Hematopoietic multipotent progenitor cell treated with erythropoietin and hydrocortisone succinate and interleukin-3 and kit ligand, for 15 days (in vitro differentiated cells): ENCODE measurements at places on chromosomes 1 and 21.

- DNase-seq: no peak
Observed at GRCh38 chr1:8431019-8431418, 113.1 kb downstream of the SLC45A1 start.

DNA sequence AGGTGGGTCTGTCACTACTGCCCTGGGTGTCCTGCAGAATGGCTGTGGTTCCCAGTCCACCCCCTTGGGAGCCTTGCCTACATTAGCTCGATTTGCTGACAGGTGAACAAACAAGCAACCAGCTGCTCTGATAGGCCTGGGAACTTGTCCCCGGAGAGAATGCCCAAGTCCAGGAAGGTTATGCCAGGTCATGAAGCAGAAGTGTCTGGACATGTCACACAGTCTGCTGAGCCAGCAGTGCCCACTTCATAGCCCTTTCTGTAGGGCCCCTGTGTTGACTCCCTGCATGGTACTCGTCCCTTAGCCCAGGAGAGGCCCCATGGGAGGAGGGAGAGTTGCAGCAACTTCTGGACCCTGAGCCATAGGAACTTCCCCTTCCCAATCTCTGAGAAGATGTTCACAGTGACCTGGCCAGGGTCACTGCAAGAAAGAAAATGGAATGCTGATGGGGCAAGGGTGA lies 31.0 kb downstream of the UCK2 start:
- no peak for DNase-seq

- DNase-seq: no peak
Observed at GRCh38 chr1:30475201-30475600, 248.2 kb downstream of the MATN1 start.

DNA sequence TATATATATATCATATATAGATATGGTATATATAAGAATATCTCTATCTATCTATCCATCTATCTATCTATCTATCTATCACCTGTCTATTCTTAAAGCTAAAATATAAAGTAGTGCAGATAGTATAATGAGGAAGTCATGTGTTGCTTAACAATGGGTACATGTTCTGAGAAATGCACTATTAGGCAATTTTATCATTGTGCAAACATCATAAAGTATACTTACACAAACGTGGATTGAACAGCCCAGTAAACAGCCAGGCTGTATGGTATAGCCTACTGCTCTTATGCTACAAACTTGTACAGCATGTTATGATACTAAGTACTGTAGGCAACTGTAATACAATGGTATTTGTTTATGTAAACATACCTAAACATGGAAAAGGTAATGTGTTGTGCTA lies 621.0 kb upstream of the NCAM2 start:
- DNase-seq: no peak

DNA sequence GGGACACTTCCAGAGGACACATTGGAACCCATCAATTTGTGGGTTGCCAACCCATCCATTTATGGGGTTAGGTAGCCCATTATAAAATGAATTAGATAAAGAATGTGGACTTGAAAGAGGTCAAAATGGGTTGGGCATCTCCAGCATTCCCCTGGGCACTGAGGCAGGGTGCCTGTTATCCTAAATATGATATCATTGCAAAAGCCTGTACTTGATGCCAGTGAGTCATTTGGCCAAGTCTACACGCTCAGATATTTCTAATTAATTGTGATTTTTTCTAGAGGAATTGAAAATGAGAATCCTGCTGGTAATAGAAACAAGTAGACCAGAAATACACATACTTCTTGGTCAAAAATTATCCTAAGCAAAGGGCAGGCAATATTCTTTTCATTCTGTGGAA lies 21.9 kb upstream of the NBL1 start:
- no peak for DNase-seq

DNA sequence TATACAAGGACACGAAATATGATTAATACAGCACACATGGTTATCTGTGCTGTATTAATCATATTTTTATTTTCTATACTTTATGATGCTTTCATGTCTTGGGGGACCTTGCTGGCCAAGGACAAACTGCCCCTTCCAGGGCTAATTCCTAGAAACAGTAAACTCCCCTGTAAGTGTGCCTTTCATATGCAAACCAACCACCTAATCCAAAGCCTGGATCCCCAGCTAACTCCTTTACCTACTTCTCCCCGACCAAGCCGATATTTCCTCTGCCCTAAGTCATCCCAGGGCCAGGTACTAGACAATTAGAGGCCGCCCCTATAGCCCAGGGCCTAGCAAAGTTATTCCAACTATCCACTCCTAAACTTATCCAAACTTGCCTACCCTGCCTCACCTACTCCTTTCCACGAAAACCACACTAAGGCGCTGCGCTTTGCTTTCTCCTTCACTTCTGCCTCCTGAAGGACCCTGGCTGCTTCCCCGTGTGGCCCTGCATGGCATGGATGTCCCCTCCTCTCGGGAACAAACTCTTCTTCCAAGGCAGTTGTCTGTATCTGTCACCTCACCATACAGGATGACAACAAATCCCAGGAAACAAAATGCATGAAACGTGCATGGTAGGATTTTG lies 10.2 kb downstream of the SH3BP5L start:
- no peak for DNase-seq

- no peak for DNase-seq
Observed at GRCh38 chr1:11977625-11978024, 2.6 kb upstream of the MFN2 start.

DNA sequence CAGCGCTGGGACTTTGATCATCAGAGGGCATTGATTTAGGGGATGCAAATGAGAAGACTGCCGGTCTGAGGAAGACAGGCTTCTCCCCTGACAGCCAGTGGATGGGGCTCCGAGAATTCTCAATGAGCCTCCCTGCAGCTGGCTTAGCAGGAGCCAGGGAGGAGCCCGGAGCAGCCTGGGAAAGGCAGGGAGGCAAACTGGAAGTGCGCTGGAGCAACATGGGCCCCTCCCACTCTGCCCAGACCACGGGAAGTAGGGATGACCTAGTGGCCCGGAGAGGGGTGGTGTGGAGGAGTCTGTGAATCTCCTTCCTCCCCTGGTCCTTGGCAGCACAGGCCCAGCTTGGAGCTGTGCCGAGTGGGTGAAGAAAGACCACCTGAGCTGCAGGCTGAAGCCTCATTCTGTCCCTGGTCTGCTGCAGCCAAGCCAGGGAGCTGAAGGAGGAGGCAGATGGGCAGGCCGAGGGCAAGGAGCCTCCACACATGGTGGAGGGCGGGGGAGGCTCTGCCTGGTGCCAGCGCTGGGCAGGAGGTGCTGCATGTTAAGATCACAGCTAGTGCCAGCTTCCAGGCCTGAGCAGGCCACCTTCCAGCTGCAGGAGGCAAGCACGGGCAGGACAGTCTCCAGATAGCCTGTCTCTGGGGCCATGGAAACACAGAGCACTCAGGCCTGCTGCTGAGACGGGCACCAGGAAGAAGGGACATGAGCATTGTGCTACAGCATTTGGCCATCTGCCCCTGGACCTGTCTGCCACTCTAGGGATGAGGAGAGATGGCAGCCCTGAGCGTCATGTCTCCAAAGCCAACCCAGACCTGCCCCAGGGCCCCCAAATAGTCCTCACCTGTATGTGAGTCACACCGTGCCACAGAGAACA lies 12.2 kb upstream of the CLSTN1 start:
- DNase-seq: no peak

DNA sequence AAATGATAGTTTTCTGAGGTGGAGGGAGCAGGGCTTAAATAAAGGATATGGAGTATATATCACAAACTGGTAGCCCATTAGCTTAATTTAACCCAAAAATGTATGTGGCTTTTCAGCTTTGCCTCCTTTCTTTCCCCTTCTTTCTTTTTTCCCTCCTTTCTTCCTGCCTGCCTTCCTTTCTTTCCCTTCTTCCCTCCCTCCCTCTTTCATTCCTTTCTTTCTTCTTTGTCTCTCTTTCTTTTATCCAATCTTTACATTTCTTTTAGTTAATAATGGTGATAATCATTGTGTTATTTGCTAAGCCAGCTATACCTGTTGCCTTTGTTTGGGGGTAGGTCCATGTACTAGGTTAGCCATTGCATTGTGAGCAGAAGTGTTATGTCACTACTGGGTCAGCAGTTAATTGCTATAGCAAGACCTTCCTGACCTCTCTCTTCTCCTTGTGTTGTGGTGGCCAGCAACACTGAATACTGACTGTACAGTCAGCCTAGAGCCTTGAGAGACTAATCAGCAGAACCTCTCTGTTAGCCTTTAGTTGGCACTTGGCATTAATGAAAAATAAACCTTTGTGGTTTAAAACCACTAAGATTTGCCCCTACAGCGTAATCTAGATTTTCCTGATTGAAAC lies 5.1 kb downstream of the GORAB start:
- DNase-seq: no peak

GRCh38 chr1:96643519-96643918 lies 78.1 kb upstream of the PTBP2 start:
- no peak for DNase-seq

GRCh38 chr21:36534656-36535055 lies 54.7 kb upstream of the CLDN14 start:
- no peak for DNase-seq

GRCh38 chr1:26900815-26901511 lies 696 bp upstream of the GPATCH3 start:
- DNase-seq: no peak

DNA sequence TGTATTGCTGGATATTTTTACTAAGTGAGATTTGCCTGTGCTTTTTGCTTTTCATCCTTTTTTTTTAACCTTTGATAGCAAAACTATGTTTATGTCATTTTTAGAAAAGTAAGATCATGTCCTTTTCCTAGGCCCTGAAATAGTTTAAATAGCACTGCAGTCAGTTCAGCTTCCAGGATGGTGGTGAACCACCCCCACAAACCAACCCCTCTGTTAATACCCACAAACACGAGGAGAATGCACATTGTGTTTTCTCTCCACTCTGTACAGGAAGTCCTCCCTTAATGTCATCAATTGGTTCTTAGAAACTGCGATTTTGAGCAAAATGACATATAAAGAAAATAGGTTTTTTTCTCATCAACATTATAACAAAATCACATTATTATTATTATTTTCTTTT lies 117.7 kb upstream of the DSCAM start:
- no peak for DNase-seq

DNA sequence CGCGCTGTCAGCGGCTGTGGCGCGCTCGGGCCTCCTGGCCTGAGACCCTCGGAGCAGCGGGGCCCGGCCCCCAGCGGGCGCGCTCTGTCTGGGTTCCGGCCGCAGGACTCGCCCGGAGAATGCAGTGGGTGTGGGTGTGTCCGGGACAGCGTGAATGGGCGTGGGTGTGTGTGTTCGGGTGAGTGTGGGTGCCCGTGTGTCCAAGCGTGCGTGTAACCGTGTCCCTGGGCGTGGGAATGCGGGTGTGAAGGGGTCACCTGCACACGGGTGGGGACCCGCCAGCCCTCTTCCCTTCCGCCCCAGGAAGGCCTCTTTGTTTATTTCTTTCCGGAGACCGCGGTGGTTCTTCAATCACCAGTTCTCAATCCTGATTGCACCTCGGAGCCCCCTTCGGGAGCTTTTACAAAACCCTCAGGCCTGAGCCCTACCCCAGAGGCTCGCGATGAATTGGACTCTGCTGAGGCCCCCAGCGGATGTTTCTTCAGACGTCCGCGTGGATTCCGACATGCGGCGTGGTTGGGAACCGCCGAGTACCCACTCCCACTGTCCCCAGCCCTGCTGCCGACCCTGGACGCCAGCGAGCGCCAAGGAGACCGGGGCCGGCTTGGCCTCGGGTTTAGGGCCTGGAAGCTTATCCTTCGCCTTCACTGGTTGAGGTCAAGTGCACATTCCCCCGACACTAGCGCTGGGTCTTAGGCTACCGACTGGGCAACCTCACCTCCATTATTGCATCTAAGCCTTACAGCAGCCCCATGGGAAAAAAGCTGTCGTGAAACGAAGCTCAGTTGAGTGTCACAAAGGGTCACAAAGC lies 19.3 kb downstream of the SERTAD4 start:
- DNase-seq: no peak

DNA sequence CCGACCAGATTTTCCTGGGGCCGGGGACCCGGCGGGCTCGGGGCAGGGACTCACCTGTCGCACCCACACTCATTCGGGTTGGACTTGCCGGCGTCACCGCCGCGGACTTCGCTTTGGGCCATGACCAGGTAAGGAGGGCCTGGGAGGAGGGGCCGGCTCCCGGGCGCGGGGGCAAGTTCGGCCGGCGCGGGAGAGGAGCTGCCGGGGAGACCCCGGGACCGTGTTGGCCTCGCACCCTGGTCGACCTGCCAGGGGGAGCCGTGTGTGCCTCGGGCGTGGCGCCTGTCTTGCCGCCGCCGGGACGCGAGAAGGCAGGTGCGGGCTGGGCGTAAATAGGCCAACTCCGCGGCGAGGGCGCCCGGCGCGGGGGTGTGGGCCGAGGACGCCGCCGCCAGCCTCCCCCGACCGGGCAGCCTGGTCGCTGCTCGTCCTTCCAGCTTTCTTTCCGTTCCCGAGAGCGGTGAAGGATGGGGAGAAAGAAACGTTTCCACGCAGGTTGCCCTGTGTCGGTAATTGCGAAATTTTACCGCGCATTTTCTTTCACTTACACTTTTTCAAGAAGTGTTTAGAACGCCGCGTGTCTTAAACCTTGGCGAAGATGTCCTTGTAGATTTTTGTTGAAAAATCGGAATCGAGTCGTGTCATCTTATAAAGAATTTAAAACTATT lies 558 bp downstream of the USP1 start:
- DNase-seq: peak; percentile 42

GRCh38 chr1:111487133-111487532 lies 13.3 kb downstream of the C1orf162 start:
- DNase-seq: no peak

DNA sequence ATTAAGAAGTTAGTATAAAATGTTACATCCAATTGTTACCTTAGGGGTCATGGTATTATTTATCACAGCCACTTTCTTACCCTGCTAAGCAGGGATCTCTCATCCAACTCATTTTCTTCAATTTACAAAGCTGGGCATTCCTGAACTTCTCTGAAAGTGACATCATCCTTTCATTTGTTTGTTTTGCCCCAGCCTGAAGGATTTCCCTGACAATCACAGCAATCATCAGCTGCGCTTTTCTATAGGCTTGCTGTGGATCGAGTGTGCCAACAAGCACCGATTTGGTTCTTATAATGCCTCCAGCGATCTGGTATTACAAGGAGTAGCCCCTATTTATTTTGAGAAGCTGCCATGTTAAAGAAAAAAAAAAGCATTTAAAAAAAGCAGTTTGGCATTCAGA lies 240.2 kb downstream of the USH2A start:
- DNase-seq: no peak

DNA sequence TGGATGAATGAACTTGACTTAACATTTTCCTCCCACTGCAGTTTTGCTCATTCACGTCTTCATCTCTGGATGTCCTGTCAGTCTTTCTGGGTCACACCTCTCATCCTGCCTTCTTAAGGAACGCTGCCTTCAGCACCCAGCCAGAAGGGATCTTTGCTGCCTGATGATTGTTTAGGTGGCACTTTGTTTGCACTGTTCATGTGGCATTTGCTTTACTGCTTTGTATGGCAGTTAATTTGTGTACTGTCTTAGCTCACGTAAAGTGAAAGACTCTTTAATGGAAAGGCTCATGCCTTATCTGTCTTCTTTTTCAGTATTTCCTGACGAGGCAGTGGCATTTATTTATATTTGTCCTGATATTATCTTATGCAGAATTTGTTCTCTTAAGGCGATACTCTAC lies 4.9 kb downstream of the MIA3 start:
- no peak for DNase-seq

- DNase-seq: peak; percentile 61
Observed at GRCh38 chr1:156124557-156125483, 10.3 kb downstream of the LMNA start.
